ENCODE measurements at places on chromosomes 5 and 9.

DNA sequence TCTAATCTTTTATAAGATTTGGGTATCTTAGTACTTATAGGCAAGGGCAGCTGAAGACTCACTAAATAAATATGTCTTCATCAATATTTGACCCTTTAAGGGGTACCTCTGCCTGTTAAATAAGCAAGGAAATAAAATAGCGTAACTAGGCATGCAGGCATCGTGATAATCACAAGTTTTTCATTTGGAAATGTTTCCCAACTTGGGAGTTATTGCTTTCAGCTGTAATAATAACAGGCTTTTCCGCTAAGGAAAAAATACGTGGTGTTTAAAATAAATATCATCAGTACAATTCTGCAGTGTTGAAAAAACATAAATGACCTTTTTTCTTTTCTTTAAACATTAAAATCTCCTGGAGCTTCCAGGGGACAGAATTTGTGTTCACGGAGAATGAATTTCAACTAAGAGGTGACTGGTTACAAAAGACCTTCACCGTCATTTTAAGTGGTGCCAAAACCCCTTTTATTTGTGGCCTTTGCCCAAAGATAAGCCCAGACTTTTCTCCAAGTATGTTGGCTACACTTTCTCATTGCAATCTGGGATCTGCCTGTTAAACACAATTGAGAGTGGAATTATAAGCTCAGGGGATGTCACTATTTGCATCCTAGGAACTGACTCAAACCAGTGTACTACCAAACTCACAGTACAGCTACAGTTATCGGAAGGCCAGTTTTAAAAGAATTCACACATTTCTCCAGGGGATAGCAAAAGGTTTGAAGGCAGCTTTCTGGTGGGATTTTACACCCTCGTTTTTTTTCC, 218.6 kb downstream of the FBXL7 start:
- DNase-seq = no peak

GRCh38 chr5:32604800-32605765, 19.7 kb downstream of the SUB1 start:
- no peak for DNase-seq

DNA sequence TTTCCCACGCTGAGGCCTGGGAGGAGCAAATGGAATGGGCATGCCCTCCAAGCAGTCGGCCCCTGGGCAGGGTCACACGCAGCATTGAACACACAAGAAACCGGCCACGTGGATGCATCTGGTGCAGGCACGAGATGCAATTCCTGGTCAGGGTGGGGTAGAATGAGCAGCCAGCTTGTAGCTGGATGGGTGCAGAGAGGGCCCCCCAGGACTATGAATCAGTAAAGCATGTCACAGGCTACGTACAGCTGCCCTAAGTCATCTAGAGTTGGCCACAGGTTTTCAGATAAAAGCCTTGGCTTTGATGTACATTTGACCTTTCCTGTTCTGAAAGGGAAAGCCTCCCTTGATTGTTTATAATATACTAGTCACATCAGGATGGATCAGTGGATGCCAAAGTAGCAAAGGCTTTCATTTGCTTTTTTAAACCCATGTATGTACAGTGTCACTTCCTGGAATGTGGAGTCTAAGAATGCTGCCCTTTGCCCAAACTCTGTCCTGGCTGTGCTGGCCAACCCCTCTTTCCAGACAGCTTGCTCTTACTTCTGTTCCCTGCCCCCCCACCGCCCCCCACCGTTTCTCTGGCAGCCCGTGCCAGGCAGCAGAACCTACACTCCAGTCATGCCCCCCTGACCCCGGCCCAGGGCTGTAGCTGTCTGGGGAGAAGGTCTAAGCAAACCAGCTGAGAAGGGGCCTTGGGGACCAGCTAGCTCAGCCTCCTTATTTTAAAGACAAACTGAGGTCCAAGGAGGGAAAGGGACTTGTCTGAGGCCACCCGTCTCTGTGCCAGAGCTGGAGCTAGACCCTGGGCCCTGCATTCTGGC, 169.2 kb downstream of the HSPA4 start:
- DNase-seq = no peak

GRCh38 chr9:123069010-123069481, 35.6 kb downstream of the GPR21 start:
- peak; percentile 98 for DNase-seq

- peak; percentile 44 for DNase-seq
These were observed 66.2 kb downstream of the MPDZ start for GRCh38 chr9:13213337-13213736.

DNA sequence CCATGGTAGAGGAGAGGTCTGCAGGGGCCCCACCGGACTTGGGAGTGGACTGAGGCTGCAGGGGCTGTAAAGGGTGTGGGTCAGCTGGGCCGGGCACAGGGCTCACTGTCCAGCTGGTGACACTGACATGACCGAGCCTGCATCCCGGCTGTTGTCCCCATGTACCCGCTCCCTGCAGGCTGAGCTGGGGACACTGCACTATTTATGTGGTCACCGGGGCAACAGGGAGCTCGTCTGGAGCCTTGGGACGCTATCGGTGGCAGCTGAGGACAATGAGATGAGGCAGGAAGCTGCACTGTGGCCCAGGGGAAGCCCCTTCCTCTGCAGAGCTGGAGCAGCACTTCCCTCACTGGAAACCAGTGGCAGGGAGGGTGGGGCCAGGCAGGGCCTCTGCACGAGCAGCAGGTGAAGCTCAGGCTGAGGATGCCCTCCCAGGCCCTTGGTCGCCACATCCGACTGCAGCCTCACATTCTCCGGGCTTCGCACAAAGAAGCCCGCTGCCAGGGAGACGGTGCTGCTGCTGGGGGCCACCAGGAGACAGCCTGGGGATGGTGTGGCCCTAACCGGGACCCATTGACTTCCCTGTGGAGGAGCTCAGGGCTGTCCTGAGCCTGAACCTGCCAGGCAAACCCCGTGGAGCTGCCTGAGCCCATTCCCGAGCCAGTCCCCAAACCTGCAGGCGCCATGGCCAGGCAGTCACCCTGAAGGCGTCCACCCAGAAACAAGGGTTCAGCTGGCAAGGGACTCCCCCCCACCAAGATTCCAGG, 26.4 kb downstream of the ZDHHC11B start:
- DNase-seq = no peak

GRCh38 chr5:148880197-148880596, 53.8 kb downstream of the ADRB2 start:
- no peak for DNase-seq

DNA sequence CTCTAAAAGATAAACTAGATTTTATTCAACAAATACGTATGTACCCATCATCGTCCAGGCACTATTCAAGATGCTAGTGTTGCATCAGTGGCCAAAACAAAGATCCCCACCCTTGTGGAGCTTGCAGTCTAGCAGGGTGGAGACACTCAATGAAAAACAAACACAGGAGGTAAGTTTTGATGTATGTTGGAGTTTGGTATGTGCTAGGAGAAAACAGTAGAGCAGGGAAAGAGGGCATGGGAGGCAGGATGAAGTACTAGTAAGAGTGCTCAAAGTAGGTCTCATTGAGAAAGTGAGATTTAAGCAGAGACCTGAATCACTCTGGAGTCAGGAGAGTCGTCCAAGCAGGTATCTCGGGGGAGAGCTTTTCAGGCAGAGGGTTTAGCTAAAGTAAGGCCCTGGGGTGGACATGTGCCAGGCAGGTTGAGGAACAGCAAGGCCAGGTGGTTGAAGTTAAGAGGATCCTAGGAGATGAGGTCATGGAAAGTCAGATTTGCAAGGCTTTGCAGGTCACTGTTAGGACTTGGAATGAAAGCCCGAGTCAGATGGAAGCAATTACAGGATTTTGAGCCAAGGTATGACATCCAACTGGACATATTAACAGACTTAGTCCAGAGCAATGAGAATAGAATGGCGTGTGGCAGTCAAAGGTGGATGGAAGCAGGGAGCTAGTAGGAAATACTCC, 9.2 kb downstream of the SNX18 start:
- DNase-seq = no peak

DNA sequence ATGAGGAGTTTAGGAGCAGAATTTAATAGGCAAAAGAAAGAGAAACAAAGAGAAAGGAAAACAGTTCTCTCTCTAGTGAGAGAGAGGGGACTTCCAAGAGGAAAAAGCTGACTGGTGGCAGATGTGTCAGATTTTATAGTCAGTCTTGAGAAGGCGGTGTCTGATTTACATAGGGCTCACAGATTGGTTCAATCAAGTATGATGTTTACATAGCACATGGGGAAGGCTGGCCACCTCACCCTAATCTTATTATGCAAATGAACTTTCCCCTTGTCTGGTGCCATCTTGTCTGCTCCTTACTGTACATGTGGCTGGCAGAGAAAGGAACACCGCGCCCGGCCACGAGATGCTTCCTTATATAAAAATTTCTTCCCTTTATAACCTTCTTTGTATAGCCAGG, 24.7 kb downstream of the UNC13B start:
- DNase-seq = no peak
